Fibroblast of the conjunctiva (primary cell): ENCODE measurements at places on chromosomes 5 and 9.

GRCh38 chr5:96093890-96094381 is 132.3 kb upstream of the ELL2 start:
- DNase-seq, result no peak

DNA sequence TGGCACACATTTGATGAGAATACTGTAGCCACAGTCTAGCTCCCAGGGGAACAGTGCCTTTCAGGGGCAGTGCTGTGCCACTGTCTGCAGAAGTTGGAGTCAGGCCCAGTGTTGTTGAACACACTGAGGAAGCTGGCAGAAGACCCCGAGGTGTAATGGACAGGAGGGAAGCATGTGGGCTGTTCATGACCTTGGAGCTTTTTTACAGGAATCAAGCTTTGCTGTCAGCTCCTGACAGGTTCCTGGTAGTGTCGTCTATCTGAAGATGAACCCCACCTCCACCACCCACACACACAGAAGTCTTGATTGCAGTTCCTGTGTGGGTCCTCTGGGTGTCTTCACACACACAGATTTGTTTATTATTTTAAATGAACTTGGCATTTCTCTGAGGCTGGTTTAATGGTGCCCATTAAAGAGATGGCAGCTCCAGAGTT is 40.3 kb upstream of the TNFAIP8 start:
- DNase-seq, result no peak

GRCh38 chr5:123358304-123358703 is 64.9 kb downstream of the CEP120 start:
- DNase-seq, result no peak

GRCh38 chr9:97527626-97528528 is 26.4 kb downstream of the TMOD1 start:
- DNase-seq, result no peak

GRCh38 chr5:146068206-146068605 is 37.2 kb downstream of the PLAC8L1 start:
- no peak for DNase-seq

DNA sequence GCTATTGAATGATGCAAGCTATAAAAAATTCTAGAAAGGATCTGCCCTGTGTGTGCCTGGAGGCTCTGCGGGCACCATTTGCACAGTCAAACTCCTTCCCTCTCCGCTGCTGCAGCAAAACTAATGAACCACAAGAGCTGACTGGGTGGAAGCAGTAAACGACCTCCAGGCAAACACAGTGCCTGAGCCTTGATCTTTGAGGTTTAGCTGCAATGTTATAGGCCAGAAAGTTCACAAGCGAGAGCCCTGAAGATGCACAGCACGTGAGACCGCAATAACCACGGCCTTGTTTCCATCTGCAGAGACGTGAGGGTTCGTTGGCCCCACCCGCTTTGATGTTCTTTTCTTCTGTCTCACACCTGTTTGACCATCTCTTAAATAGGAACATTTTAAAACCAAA is 69.2 kb upstream of the S1PR3 start:
- DNase-seq, result no peak

GRCh38 chr5:147727200-147727599 is 55.3 kb downstream of the JAKMIP2 start:
- DNase-seq, result no peak

- peak; percentile 42 for DNase-seq
Observed at GRCh38 chr9:20728493-20729220, 44.6 kb downstream of the FOCAD start.

DNA sequence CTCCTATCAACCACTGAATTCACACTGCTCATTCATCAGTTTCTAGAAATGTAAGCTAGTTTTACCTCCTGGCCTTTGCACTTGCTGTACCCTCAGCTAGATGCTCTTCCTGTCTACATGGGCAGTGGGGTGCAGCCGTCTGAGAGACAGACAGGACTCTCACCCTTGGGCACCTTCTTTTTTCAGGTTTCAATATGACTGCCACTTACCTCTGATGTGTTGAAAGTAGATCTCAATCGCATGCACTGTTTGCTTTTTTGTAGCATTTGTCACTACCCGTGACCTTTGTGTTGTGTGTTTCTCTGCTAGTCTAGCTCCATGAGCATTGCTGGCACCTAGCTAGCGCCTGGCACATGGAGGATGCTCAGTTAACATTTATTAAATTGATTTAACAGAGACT is 403.1 kb upstream of the TRPC7 start:
- DNase-seq, result no peak

DNA sequence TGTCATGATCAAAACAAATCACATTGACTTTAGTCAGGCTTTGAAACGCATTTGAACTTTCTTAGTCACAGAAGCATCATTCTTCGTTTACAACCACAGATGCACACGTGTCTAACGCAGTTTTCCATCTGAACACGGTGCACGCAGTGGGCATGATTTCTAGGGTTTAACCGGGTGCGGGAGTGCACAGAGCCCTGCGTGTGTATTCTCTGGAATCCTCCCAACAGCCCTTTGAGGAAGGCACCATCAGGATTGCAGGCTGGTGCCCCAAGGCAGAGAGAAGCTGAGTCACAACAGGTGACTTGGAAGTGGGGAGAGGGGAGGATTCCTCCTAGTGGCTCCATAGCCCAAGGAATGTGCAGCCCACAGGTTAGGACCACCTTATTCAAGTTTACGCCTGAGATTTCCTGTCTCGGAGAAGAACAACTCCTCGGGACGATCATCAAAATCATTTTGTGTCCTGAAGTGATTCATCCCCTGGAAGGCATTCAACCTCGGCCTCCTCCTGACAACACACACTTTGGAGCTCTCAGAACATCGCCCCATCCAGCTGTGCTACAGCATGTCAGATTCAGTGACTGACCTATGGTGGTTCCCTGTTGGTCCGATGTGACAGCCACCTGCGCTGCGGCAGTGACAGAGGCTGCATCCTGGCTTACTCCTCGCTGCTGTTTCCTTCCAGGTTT is 13.1 kb downstream of the ROPN1L start:
- DNase-seq, result no peak

DNA sequence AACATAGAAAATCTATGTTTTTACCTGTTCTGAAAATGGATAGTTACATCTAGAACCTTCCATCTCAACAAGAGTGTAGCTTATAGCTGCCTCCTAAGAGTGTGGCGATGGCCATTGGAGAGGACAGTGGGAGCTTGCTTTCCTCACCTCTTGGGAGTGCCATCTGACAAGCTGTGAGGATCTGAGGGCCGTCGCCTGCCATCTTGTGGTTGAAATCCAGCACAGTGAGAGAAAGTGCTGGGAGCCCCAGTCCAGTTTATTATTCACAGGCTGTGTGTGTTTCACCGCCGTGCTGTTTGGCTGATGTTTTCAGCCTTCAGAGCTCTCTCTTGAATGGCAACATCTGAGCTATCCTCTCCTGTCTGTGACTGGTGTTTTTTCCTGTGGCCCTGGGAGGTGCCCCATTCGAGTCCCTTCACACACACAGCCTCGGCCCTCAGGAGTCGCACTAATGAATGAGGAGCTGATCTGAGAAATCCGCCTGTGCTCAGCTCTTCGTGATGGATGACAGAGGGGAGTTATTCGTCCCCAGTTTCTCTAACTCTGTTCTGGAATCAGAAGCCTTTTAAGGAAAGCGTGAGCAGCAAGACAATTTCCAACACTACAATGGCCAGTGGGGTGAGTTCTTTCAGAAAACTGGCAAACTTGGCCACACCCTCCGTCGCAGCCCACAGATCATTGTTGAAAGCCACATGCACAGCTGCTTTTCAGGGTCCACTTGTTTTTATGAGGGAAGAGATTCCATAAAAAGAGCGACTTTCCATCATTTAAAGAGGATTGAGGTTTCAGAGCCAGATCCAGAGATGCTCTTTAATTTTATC is 170.3 kb downstream of the PDZD2 start:
- DNase-seq, result peak; percentile 71

- DNase-seq, result no peak
Observed at GRCh38 chr5:134568761-134569695, 43.6 kb downstream of the JADE2 start.

DNA sequence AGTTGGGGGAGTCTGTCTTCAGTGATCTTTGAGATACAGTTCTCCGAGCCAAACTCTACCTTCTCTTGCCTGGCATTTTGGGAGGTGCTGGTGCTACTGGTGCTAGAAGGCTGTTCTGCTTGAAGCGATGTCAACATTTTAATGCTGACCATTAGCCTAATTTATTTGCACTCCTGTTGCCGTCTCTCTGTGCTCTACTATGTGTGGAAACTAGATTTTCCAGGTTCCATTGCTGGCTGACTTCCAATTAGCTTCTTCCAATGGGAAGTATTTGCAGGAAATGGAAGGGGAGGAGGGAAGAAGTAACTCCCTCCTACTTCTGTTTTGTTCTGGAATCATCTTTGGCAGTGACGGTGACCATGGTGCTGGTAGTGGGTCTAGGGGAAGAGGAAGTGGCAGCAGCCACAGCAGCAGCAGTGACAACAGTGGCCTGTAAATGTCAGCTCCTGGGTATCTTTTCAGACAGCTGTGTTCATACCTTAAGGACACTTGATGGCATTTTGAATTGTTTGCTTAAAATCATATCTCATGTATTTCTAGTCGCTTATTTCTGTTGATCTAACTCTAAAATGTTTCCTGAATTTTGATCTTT is 7.9 kb downstream of the TXNDC8 start:
- DNase-seq, result no peak

- DNase-seq, result no peak
Observed at GRCh38 chr5:1832511-1833250, 31.5 kb downstream of the NDUFS6 start.

DNA sequence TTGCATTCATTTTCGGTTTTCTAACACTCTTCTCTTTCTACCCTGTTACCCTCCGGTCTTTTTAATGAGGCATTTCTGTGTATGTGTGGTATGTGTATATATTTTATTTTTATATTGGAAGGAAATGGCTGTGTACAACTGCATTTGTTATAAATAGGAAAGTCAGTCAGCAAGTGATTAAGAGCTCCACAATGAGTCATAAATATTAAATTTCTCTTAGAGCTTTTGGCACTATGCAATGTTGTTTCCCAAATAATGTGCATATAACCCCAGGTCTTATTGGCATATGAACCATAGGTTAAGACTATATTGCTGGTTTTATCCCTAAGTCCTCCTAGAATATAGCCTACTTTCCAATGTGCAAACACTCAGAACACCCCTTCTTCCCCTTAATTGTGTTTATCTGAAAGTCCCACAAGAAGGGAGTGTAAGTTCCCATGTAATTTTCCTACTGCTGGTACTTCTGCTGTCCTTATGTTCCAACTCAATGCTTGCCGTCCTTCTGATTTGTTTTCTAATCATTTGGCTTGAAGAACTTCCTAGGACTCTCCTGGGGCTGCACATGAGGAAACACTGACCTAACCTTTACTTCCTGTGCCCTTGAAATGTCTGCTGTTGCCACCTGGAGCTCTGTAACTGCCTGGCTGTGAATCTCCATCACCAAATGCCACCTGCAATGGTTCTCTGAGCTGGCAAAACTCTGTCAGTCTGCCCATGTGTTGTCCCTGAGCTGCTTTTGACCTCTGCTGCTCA is 65.5 kb upstream of the PCSK5 start:
- DNase-seq, result no peak

DNA sequence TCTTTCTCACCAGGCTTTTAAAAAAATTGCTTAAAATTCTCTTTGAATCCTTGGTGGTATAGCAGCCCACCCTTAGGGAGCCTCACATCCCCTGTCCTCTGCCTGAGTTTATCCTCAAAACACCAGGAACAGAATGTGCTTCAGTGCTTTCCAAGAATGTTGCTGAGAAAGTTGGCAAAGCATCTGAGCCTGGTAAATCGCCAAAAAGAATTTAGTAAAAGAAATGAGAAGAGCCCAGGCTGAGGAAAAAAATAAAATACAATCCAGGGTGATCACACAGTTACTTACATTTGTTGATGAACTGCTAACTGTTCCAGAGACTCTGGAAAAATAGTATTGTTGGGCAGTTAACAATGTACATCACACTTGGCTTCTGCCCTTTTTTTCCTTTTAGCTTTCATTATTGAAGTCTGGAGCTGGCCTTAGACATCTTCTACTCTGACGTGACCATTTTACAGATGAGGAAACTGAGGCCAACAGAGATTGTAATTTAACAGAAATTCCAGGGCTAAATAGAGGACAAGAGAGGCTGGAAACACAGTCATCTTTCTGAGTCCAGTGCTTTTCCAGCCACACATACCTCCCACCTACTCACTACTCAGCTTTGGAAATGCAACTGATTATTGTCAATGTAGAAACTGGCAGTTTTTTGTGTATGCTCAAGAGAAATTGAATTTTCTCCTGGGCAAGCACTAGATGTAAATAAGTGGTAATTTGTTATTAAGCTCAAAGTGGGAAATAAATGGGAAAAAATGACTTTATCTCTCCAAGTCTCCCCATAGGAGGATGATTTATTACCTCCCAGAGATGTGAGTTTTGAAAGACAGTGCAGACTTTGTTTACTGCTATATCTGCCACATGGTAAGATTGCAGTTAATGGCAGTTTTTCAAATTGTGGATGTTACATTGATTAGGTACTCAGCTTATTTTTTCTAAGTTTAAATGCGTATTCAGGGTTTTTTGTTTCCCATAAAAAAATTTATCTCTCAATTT is 86.7 kb upstream of the ALDH1A1 start:
- DNase-seq, result peak; percentile 62

GRCh38 chr9:18717759-18718158 is 243.8 kb downstream of the ADAMTSL1 start:
- no peak for DNase-seq

GRCh38 chr5:3896098-3896497 is 300.5 kb downstream of the IRX1 start:
- no peak for DNase-seq

DNA sequence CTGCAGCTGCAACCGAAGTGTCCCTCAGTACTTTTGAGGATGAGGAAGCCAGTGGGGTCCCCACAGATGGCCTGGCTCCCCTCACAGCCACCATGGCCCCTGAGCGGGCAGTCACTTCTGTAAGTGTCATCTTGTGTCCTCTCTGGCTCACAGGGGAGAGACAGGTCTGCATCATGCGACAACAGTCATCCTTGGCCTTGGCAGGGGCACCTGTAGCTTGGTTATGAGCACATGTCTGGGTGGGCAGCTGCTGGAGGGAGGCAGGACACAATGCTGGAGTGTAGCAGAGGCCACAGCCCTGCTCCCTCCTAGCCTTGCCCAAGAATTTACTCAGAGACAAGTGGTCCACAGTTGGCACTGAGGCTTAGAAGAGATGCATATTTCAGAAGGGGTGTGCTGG is 71.7 kb downstream of the COL15A1 start:
- no peak for DNase-seq

DNA sequence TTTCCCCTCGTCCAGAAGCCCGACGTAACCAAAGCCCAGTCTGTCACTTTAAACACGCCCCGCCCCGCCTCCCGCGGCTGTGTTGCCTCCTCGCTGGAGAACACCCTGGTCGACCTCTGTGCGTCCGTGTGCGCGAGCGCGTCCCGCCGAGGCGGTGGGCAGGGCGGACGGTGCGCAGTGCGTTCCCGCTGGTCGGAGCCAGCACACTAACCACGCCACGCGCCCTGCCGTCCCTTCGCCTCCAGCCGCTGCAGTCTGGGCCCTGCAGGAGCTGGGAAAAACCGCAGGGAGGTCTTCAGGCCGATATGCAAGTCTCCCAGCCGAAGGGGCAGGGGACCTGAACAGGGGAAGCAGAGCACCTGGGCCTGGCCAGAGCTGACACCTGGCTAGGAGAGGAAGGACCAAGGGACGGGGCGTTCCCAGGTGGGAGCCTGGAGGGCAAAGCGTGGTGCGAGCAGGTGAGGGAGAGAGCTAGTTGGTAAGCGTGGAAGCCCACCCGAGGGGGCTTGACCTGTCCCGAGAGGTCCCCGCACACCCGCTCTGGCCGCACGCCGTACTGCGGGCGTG is 1.3 kb upstream of the PHPT1 start:
- DNase-seq, result peak; percentile 68

GRCh38 chr5:147748590-147748989 is 33.9 kb downstream of the JAKMIP2 start:
- DNase-seq, result no peak

GRCh38 chr9:127130661-127131538 is 8.5 kb upstream of the ANGPTL2 start:
- peak; percentile 84 for DNase-seq

GRCh38 chr9:20495098-20495497 is 127.2 kb downstream of the MLLT3 start:
- DNase-seq, result no peak
